Fibroblast of upper back skin (primary cell): ENCODE measurements at places on chromosomes 11 and 22.

DNA sequence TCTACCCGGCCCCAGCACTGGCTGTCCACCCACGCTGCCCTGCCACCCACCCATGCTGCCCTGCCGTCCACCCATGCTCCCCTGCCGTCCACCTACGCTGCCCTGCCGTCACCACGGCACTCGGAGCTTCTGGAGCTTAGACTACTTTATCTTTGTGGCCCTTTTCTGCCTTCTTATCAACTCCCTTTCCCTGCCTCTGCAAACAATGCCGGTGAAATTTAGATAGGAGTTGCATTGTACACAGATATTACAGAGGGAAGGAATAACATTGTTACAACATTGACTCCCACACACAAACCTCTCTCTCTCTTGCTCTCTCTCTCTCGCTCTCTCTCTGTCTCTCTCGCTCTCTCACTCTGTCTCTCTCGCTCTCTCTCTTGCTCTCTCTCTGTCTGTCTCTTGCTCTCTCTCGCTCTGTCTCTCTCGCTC is 33.7 kb upstream of the BRSK2 start:
- no peak for DNase-seq

GRCh38 chr11:119694334-119694733 is 34.7 kb downstream of the NECTIN1 start:
- DNase-seq = no peak

DNA sequence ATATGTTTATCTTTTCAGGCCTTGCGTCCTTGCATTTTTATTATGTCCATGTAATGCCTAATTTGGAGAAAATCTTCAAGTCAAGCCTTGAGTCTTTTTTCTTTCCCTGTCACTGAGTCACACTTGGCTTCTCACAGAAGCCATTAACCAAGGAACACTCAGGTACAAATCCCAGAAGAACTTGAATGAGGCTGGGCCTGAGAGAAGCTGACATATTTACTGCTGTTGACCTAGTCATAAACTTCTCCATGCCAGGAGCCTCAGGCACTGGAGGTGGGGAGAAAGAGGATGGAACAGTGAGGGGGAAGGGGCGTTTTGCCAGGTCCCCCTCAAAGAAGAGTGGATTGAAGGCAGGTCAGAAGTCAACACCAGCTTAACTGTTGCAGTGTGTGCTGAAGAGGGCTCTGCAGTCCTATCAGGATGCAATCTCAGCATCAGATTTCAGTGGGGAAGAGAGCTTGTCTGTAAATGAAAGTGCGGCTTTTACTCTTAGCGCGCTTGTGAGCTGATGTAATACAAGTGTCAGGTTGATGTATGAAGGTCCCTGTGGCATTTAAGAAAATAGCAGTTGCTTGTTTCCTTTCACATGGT is 526.0 kb downstream of the ETS1 start:
- peak; percentile 85 for DNase-seq

DNA sequence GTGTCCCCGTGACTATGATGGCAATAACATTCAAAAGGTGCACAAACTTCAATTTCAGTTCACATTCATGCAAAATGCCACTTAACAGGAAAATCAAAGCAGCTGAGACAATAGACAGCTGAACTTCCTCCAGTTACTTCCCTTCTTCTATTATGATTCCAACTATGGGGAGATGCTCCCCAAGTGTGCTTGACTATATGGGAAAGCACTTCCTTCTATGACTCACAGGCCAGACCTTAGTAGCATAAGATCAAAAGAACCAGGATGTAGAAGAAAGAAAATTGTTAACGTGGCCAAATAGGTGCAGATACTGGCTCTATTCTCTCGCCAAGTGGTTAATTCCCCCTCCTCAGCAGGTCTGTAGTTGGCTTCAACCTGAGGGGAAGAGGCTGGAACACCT is 7.8 kb upstream of the FAT3 start:
- DNase-seq = no peak

DNA sequence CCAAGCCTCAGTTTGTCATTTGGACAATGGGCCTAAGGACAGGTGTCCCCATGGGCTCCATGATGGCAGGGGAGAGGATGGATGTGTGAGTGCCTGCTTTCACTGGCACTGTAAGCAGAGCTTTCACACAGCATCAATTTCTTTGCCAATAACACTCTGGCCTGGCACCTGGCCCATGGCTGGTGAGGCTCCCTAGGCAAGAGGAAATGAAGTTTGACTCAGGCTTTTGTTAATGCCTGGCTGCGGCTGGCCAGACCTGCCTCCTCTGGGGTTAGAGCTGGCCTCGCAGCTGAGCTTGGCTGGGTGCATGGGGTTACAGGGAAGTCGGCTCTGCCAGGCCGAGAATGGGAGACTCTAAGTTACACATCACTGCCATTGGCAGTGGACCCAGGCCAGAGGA is 30.0 kb upstream of the SEZ6L start:
- no peak for DNase-seq

DNA sequence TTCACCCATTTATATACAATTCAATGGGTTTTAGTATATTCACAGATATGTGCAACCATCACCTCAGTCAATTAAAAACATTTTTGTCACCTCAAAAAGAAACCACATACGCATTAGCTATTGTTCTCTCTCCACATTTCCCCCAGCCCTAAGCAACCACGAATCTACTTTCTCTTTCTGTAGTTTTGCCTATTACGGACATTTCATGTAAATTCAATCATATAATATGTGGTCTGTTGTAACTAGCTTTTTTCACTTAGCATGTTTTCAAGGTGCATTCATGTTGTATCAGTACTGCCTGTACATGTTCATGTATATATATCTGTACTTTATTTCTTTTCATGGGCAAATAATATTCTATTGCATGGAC is 104.7 kb upstream of the RRM1 start:
- DNase-seq = no peak

DNA sequence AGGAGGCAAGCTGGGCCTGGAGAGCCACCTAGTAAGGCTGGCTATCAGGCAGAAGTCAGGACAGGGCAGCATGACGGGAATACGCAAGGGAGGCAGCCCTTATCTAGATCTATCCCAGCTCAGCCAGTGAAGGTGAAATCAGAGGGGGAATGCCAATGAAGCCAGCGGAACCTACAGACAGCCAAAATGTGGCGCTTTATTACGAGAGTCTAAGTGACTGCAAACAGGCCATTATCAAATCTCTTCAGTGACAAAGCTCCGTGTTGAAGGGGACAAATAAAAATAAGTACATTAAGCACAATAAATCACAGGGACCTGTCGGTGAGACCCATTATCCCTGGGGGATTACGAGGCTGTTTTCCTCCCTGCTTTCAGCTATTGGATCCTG is 22.8 kb downstream of the LARGE1 start:
- DNase-seq = no peak

GRCh38 chr11:35555488-35555887 is 30.1 kb upstream of the PAMR1 start:
- DNase-seq = no peak

DNA sequence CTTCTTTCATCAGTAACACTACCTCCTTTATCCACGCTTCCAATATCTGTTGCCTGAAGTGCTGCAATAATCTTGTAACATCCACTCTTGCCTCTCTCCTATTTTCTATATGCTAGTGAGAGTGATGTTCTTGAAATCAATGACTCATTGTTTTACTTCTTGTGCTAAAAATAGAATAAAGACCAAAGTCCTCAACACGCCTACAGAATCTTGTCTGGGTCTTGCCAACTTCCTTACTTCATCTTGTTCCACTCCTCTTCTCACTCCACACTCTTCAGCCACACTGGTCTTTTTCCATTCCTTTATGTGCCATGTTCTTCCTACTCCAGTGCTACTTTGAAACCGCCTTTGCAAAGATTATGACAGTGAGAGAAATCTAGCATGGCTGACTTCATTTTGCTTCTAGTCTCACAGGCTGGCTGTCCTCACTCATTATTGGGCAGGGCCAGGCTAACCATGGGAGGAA is 136.4 kb downstream of the CCDC81 start:
- peak; percentile 74 for DNase-seq

GRCh38 chr11:91173701-91174100 is 950.9 kb upstream of the CHORDC1 start:
- peak; percentile 46 for DNase-seq

DNA sequence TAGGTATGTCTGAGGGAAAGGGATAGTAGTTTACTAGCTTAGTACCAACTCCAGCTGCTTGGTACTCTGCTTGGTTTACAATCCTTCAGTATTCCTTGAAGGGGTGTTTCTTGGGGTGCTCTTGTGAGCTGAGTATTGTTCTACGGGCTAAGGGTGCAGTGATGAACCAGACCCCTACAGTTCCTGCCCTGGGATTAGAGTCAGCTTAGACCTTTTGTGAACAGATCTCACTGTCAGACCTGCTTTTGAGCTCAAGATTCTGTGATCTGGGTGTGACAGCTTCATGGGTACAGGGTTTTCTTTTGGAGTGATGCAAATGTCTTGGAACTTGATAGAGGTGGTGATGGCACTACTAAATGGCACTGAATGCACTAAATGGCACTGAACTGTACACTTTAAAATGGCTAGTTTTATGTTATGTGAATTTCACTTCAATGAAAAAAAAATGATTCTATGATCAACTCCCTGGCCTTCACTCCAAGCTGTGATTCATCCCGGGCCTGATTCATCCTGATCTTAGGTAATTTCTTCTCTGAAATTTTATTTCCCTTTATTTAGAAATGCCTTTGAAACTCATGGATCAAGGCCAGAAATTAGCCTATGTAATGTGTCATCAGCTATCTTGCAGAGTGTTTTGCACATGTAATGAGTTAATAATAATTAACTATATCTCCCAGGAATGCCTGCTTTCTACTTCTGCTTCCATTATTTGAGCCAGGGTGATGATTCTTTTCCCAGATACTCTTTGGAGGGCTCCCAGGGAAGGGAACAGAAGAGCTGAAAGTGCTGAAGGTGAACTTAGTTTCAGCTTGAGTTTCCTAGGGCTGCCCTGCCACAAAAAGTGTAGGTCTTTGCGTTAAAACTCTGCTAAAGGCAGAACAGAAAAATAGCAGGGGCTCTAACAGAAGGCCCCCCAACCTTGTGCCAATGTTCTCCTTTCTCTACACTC is 87.9 kb downstream of the NCAM1 start:
- DNase-seq = peak; percentile 89

DNA sequence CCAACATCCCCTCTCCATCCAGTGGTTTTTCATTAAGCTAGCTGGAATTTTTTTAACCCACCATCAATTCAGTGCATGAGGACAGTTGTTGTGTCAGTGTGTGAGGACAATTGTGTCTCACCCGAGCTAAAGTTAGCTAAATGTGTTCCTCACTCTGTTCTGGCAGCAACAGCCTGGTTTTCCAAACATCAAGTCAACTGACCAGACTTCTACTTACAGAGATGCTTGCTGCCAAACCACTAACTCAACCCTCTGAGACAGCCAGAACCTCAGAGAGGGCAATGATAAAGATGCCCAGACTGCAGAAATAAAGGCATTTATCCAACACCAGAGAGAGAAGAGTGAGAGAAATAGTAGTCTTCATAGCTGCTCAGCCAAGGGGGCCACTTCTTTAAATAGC is 6.7 kb downstream of the PAMR1 start:
- DNase-seq = no peak

DNA sequence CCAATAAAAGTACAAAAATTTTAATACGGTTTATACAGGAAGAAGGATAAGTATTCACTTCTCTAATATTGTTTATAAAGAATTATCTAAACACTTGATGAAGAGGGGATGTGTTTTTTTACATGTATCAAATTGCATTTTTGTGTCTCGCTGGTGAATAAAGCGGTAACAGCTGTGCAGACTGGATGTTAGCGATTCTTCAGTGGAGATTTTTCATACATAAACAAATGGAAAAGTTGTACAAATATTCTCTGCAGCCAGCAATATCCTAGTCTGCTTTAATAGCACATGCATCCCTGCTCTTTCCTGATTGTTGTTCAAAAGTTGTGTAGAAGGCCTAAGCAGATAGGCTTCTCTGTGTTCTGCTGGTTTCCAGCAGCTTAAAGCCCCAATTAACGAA is 369.3 kb downstream of the SOX6 start:
- no peak for DNase-seq
